ENCODE measurements at places on chromosomes 4 and X. TPM values are rescaled to one million over a fixed set of nuclear protein-coding genes. Genes with fewer than 3 reads are reported as not detected.

Gene HERC5
- total RNA-seq: 2.2 TPM

Gene ZCCHC12
- not detected for total RNA-seq

Gene CACNA1F
- total RNA-seq: not detected

Gene FREM3
- total RNA-seq: not detected

Gene PARM1
- 0.21 TPM for total RNA-seq

Gene GRIA3
- total RNA-seq: 0.24 TPM

Gene CT45A3
- total RNA-seq: not detected

Gene STK32B
- total RNA-seq: 1.9 TPM

Gene CSAG2
- total RNA-seq: not detected

Gene PPEF2
- total RNA-seq: not detected

Gene NALF2
- 0.48 TPM for total RNA-seq

Gene LETM1
- total RNA-seq: 128 TPM

Gene IGBP1
- 111 TPM for total RNA-seq

Gene TKTL1
- total RNA-seq: not detected

Gene POF1B
- total RNA-seq: 4.6 TPM

Gene FDCSP
- not detected for total RNA-seq

Gene TXK
- total RNA-seq: 0.48 TPM

Gene TAF7L
- 0.21 TPM for total RNA-seq

Gene SH3TC1
- 55.2 TPM for total RNA-seq

Gene MEPE
- not detected for total RNA-seq

Gene SEL1L3
- total RNA-seq: 155 TPM

Gene SMAD1
- total RNA-seq: 11.5 TPM

Gene RNF212
- total RNA-seq: 0.64 TPM

Gene MAGEB3
- not detected for total RNA-seq

Gene MSANTD1
- total RNA-seq: 0.21 TPM

Gene TMSB15C
- 2.2 TPM for total RNA-seq

Gene CHIC2
- 41.9 TPM for total RNA-seq

Gene PRSS12
- total RNA-seq: 11.8 TPM

Gene TBC1D8B
- 4.3 TPM for total RNA-seq

Gene TRIM61
- under 0.01 TPM for total RNA-seq

Gene SSX2
- total RNA-seq: not detected

Gene UNC5C
- not detected for total RNA-seq

Gene GAGE12H
- not detected for total RNA-seq

Gene ZC4H2
- 3.4 TPM for total RNA-seq

Gene MAP3K15
- total RNA-seq: not detected

Gene GLRA2
- total RNA-seq: not detected

Gene ODAPH
- not detected for total RNA-seq

Gene FGFBP2
- total RNA-seq: not detected

Gene CXorf58
- total RNA-seq: not detected

Gene AFF2
- total RNA-seq: 0.24 TPM

Gene LDOC1
- 0.72 TPM for total RNA-seq

Gene CTAG2
- total RNA-seq: not detected

Gene NUDT9
- total RNA-seq: 10.8 TPM

Gene NFKB1
- 53.3 TPM for total RNA-seq

Gene MAPK10
- 2.2 TPM for total RNA-seq

Gene ADGRG2
- total RNA-seq: 0.21 TPM

Gene LONRF3
- 0.21 TPM for total RNA-seq

Gene SRPX
- 1.9 TPM for total RNA-seq

Gene MAGEA11
- total RNA-seq: not detected

Gene ZFYVE28
- total RNA-seq: 1.9 TPM

Gene BCORL1
- total RNA-seq: 1.5 TPM

Gene CENPC
- total RNA-seq: 5.8 TPM

Gene FAM9C
- not detected for total RNA-seq

Gene AKAP14
- total RNA-seq: 0.64 TPM

Gene THAP9
- total RNA-seq: 2.4 TPM

Gene FGA
- total RNA-seq: not detected

Gene RAB28
- 14.1 TPM for total RNA-seq

Gene SLIT2
- 0.21 TPM for total RNA-seq

Gene CLDN22
- not detected for total RNA-seq

Gene TSPAN7
- total RNA-seq: 1.3 TPM
